Small intestine (tissue), 16 donors: ENCODE measurements at places on chromosomes 1 and 21. TPM values are rescaled to one million over a fixed set of nuclear protein-coding genes. Genes with fewer than 3 reads are reported as not detected.

UTP25 gene
- polyA plus RNA-seq = 3.4 TPM

GRCh38 chr1:170800265-170800664, 135.1 kb upstream of the MROH9 start:
- no peaks in the 10 kb centered on the region for H3K4me1 ChIP-seq
- H3K36me3 ChIP-seq = no peaks in the 10 kb centered on the region
- no peak overlapping the region for H3K27ac ChIP-seq

MIER1 gene
- polyA plus RNA-seq = 15.1 TPM

ANGPTL3 gene
- not detected for polyA plus RNA-seq

DNA sequence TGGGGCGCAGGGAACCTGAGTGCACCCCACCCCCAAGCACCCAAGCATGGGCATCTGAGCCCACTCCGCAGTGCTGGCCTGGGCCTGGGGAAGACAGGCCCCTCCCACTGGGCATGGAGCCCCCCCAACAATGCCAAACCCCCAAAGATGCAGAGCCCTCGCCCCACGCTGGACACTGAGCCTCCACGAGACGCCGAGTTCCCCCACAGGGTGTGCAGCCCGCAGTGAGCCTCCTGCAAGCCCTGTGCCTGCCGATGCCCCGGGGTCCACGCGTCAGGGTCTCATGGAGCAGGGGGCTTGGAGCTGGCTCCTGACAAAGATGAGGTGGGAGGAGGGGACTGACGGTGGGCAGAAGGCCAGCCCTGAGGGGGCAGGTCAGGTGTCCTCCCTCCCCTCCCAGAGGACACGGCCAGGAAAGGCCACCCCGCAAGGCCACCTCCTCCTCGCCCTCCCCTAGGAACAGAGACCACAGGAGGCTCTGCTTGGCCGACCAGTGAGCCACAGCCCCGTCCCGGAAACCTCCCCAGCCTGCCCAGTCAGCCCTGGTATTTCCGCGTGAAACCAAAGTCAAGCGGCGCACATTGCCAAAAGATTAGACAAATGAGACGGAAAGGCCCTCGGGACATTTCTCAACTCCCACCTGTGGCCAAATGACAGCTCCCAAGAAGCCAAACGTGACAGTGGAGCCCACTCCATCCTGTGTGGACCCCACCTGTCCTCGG, 33.4 kb downstream of the MEGF6 start:
- no peak overlapping the region for H3K4me3 ChIP-seq
- no peaks in the 10 kb centered on the region for H3K27me3 ChIP-seq

APCS gene
- polyA plus RNA-seq = not detected

GRCh38 chr1:170893655-170894297, 41.6 kb upstream of the MROH9 start:
- no peaks in the 10 kb centered on the region for H3K36me3 ChIP-seq
- H3K4me1 ChIP-seq = no peaks in the 10 kb centered on the region

HAO2 gene
- not detected for polyA plus RNA-seq

RNF220 gene
- 86.1 TPM for polyA plus RNA-seq

GRCh38 chr21:37899146-37899545, 17.1 kb downstream of the KCNJ6 start:
- DNase-seq = no peak
- H3K27ac ChIP-seq = no peak overlapping the region
- no peak overlapping the region for H3K4me3 ChIP-seq
- H3K4me1 ChIP-seq = no peaks in the 10 kb centered on the region
- H3K36me3 ChIP-seq = no peaks in the 10 kb centered on the region

GRCh38 chr1:1907098-1907736, 7.8 kb upstream of the CALML6 start:
- DNase-seq = no peak
- peaks cover 11% of the 10 kb centered on the region for H3K36me3 ChIP-seq
- peaks cover 5% of the 10 kb centered on the region for H3K4me1 ChIP-seq
- H3K4me3 ChIP-seq = no peak overlapping the region
- H3K27ac ChIP-seq = no peak overlapping the region

PKN2 gene
- 57.5 TPM for polyA plus RNA-seq

- H3K27me3 ChIP-seq = no peaks in the 10 kb centered on the region
- no peaks in the 10 kb centered on the region for H3K36me3 ChIP-seq
- no peak overlapping the region for H3K27ac ChIP-seq
- no peak for DNase-seq
- H3K4me1 ChIP-seq = no peaks in the 10 kb centered on the region
- H3K4me3 ChIP-seq = no peak overlapping the region
These were observed 10.8 kb downstream of the LY9 start for GRCh38 chr1:160806784-160807183.

PATJ gene
- 41.5 TPM for polyA plus RNA-seq

KTI12 gene
- polyA plus RNA-seq = 7.9 TPM

- H3K4me1 ChIP-seq = no peaks in the 10 kb centered on the region
- DNase-seq = no peak
- H3K36me3 ChIP-seq = peaks cover 32% of the 10 kb centered on the region
- H3K27me3 ChIP-seq = no peaks in the 10 kb centered on the region
- H3K27ac ChIP-seq = no peak overlapping the region
These were observed 13.6 kb upstream of the TARS2 start for GRCh38 chr1:150473659-150474058.

DNA sequence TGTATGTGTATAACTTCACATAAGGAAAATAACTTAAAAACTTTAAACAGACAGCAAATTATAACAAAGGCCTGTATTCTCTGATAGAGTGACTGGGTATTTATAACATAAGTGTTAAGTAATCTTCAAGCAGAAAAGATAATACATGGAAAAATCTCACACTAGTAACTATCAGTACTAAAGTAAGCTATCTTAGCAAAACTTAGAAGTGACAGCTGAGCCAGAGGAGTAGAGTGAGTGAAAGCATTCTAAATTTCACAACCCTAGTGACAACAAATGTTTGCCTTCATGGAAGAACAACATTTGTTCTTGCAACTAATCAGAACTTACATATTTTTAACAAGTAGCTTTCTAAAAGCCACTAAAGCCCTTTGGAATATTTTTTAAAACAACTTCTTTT, 74.5 kb upstream of the B3GALT2 start:
- peaks cover 2% of the 10 kb centered on the region for H3K36me3 ChIP-seq
- H3K4me1 ChIP-seq = peaks cover 4% of the 10 kb centered on the region
- no peaks in the 10 kb centered on the region for H3K27me3 ChIP-seq
- no peak overlapping the region for H3K27ac ChIP-seq
- DNase-seq = no peak

- no peaks in the 10 kb centered on the region for H3K4me1 ChIP-seq
- DNase-seq = no peak
- H3K27me3 ChIP-seq = no peaks in the 10 kb centered on the region
- H3K36me3 ChIP-seq = no peaks in the 10 kb centered on the region
These were observed 312.0 kb upstream of the DUSP10 start for GRCh38 chr1:222053790-222054294.

GRCh38 chr1:32539584-32540571, 651 bp downstream of the ZBTB8A start:
- peak; percentile 39 for DNase-seq

DNA sequence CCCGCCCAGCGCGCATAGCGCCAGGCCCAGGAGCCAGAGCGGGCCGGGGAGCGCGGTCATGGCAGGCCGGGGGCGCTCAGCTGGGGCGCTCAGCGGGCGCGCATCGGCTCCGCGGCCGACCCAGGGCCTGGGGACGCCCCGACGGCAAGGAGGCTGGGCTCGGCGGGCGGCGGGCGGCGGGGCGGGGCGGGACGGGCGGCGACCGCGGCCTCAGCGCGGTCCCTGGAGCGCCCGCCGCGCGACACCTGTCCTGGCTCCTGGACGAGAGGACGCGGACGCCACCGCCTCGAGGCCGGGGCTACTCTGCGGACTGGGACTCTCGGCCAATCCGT, 273 bp downstream of the BMP8B start:
- no peaks in the 10 kb centered on the region for H3K36me3 ChIP-seq
- H3K4me1 ChIP-seq = no peaks in the 10 kb centered on the region
- no peak overlapping the region for H3K27ac ChIP-seq

DNA sequence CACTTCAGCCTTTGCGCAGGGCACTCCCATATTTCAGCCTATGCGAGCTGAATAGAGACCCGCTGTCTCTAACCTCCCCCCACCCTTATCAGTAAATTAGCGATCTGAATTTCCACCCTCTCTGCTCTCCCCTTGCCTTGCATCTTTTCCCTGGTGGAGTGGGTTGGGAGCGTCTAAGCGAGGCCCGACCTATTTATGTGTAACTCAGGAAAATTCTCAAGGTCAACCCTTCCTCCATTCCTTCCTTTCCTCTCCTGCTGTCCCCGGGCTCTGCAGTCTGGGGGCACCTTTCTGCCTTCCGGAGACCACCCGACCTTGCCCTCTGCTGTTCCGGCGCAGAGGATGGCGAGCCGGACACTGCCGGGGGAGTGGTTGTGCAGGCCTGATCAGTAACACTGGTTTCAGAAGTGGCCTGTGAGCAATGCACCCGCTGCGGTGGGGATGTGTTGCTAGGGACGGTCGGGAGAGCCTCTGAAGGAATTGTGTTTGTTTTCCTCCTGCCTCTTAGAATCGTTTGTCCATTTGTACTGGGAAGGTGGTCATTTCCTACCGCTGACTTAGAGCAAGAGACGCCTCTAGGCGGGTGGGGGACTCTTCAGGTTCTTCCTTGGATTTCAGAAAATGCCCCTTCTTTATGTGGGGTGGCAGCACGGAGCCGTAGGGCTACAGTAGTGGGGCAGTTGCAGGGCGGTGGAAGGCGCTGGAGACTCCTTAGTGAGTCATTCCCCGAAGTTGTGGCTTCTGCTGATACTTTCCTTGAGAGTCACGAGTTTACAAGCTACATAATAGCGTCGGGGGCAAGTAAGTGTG, 513 bp downstream of the MGST3 start:
- H3K27ac ChIP-seq = peak overlapping the region; percentile 95
- peak overlapping the region; percentile 84 for H3K4me3 ChIP-seq
- peaks cover 3% of the 10 kb centered on the region for H3K4me1 ChIP-seq
- no peak for DNase-seq
- H3K27me3 ChIP-seq = no peaks in the 10 kb centered on the region
- peaks cover 6% of the 10 kb centered on the region for H3K36me3 ChIP-seq

- H3K27ac ChIP-seq = no peak overlapping the region
- peaks cover 26% of the 10 kb centered on the region for H3K27me3 ChIP-seq
- no peak for DNase-seq
- no peak overlapping the region for H3K4me3 ChIP-seq
These were observed 89.7 kb downstream of the IGSF21 start for GRCh38 chr1:18197299-18197698.

DNA sequence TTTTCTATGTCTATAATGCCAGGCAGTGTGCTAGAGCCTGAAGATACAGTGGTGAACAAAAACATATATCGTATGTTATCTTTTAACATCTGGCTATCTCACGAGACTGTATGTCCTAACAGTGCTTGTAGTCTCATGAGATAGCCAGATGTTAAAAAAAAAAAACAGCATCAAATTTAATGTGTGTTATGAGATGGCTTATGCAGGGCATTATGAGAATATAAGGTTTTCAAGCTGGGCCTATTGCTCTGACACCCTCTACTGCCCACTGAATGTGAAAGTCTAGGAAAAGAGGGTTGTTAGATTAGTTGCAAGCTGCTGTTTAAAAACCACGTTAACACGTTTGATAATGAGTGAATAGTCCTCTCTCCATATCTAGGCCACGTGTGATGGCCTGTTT, 109.8 kb downstream of the CACHD1 start:
- no peaks in the 10 kb centered on the region for H3K4me1 ChIP-seq
- no peak overlapping the region for H3K27ac ChIP-seq
- DNase-seq = no peak
- H3K4me3 ChIP-seq = no peak overlapping the region
- H3K27me3 ChIP-seq = no peaks in the 10 kb centered on the region
- H3K36me3 ChIP-seq = no peaks in the 10 kb centered on the region
